Esophagus muscularis mucosa (tissue), 4 donors: ENCODE measurements at places on chromosomes 7 and 10. TPM values are rescaled to one million over a fixed set of nuclear protein-coding genes. Genes with fewer than 3 reads are reported as not detected.

- no peak for DNase-seq
Measured at GRCh38 chr10:3442451-3442990, 269.9 kb upstream of the PITRM1 start.

GRCh38 chr7:131630427-131630826 lies 74.0 kb upstream of the PODXL start:
- no peak for DNase-seq

DNA sequence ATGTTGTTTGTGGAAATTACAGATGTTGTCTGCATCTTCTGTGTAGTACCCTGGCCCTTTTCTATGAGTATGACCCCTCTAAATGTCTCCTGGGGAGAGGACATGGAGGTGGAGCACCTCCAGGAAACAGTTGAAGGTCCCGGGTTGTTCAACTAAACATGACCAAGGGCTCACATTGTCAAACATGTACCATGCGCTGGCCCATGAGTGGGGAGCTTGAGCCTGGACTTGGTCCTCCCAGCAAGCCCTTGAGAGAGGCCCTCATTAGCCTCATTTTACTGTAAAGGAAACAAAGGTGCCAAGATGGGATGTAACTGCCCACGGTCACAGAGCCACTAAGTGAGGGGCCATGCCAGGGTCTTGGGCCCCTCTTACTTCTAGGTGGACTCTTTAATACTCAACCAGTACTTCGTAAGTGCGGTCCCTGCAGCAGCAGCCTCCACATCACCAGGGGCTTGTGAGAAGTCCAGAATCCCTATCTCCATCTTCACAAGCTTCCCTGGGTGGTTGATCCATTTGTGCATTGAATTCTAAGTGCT lies 31.2 kb downstream of the C10orf71 start:
- no peak for DNase-seq

GRCh38 chr10:129580010-129580409 lies 113.0 kb downstream of the MGMT start:
- DNase-seq: no peak

Gene MEST
- total RNA-seq: 4.6 TPM

GRCh38 chr10:97584060-97584797 lies at the start of gene HOGA1:
TSS of gene HOGA1 (plus strand) at chr10:97584389. CDS start at chr10:97584704, 315 bp downstream.
- no peak for DNase-seq

DNA sequence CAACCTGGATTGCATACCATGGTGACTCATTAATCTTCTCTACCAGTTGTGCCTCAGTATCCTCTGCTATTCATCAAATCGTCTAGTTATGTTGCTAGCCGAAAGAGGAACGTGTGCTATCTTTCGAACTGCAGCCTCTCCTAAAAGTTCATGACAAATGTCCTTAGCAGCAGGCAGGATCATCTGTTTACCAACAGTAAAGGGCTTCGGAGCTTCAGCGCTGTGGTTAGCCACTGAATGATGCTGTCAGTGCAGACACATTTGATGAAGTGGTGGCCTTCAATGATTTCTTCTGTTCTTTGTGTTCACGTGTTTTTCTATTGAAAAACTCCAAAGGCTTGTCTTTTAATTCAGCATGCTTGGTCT lies 68.8 kb downstream of the CSTF2T start:
- no peak for DNase-seq

Gene CCDC126
- 14.6 TPM for total RNA-seq

Gene AZGP1
- total RNA-seq: 3.1 TPM

- no peak for DNase-seq
Measured at GRCh38 chr10:3215153-3215775, 42.7 kb upstream of the PITRM1 start.

DNA sequence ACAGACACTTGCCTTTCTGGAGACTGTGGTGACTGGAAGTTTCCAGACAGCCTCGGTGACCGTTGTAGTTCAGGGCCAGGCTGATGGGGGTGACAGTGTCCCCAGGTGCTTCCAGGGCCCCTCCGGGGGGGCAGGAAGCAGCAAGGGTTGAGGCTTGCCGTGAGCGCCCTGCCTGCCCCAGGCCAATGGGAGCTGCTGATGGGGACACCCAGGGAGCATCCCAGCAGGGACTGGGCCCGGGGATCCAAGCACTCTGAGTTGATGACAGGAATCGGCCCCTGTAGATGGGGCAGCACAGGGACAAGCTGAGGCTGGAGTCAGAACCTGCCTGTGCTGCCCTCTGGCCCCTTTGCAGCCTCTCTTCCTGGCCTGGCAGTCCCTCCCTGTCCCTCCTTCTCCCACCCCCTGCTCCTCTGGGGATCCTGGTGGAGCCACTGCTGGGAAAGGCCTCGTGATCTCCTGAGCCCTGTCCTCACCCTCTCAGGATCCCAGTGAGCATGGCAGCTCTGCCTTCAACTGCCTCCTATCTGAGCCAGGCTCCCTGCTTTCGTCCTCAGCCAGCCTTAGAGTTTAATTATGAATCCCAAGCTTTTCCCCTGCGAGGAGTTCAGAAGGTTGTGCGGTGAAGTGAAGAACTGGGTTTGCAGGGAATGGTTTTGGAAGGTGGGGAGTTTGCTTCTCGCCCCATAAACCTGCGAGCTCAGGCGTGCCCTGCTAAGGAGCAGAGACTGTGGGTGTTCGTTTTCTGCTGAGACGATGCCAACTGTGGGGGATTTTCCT lies 84.7 kb downstream of the ADCY1 start:
- no peak for DNase-seq

Gene ADARB2
- 3.7 TPM for total RNA-seq

GRCh38 chr10:132264306-132264950 lies 43.3 kb downstream of the STK32C start:
- DNase-seq: no peak

GRCh38 chr10:20948686-20949327 lies 51.7 kb upstream of the NEBL start:
- peak; percentile 60 for DNase-seq

GRCh38 chr10:130360826-130361311 lies 224.7 kb downstream of the GLRX3 start:
- no peak for DNase-seq

DNA sequence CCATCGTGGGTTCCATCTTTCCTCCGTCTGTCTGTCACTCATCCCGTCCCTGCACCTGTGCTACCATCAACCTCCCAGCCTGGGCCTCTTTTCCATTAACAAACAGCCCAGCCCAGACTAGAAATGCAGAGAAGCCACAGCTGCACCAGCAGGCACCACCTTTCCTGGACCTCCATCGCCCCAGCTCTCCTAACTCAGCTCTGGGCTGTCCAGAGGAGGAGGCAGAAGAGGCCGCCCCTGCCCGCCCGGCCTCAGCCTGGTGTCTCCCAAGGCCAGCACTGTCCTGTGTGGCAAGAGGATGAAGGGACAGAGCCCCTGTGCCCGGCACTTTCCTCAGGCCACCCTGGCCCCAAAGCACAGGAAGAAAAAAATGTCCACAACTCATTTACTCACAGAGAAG lies 225.6 kb downstream of the PTPRN2 start:
- DNase-seq: no peak

DNA sequence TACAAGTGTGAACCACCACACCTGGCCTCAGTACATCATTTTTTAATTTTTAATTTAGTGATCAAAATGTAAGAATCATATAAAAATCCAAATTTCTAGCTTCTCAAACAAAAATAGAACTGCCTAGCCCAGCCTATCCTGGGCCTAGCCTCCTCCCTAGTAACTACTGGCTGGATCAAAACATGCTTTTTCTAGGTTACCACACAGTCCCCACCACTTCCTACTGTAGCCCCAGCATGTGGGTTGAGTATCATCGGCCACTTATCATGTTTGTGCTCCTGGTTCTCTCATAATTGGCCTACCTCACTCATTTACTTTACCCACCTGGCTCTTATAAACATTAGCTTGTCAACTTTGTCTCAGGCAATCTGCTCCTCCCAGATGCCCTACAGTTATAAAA lies 52.9 kb downstream of the DNAJC12 start:
- no peak for DNase-seq

GRCh38 chr10:86758189-86759072 lies 2.0 kb downstream of the BMPR1A start:
- no peak for DNase-seq

Gene EBF3
- total RNA-seq: 2.9 TPM

DNA sequence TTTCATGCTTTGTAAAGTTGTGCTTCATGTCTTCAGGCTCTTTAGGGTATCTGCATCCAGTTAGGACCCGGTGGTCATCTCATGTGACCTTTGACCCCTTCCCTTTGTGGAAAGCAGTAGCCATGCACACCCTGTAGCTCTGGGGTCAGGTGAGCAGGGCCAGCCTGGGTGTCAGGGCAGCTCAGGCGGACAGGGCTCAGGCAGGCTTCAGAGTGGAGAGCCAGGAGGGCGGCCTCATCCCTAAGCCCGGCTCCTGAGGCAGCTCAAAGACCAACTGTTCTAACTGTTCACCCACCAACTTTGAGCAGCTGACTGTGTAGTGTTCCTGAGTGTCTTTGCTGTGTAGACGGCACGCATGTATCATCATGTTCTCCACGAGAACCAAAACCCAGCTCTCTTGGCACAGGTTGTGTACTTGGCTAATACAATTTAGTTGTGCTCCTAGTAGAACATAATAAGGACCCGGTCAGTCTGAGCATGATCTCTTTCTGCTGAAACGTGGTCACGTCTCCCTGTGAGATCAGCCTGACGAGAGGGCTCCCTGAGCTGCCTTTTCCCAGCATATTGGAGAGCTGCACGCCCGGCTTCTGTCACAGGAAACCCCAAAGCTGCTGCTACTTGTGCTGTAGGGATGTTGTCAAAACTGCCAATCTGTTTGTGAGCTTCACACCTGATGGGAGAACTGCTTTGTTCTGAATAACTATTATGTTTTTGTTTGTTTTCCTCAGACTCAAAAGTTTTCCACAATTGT lies 30.0 kb downstream of the EEPD1 start:
- DNase-seq: no peak

DNA sequence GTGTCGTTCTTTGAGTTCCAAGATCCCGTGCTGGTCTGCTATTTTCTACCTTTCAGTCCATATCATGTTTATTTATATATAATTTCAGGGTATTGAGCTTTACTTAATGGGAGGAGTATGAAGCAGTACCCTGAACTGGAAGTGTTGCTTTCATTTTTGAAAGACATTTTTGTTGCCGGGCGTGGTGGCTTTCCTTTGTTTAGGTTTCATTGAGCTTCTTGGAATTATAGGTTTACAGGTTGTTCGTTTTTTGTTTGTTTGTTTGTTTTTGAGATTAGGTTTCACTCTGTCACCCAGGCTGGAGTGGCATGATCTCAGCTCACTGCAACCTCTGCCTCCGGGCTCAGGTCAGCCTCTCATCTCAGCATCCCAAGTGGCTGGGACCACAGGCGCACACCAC lies 7.4 kb downstream of the ZNF487 start:
- no peak for DNase-seq

DNA sequence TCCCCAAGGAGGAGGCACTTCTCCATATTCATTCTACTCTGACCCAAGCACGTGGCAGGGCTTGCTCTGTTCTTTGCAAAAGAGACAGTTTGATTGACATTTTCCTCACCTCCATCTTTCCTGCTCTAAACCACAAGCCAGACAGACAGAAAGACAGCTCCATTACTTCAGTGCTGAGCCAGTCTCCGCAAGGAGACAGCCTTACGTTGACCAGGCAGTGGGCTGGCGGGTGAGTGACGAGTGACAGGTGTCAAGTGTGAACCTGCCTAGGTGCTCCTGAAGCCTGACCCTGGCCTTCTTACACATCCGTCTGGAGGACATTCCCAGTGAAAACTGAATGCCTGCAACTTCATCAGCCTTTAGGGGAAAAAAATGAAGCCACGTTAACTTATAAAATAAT lies 314.6 kb downstream of the TNS3 start:
- DNase-seq: no peak

- no peak for DNase-seq
Measured at GRCh38 chr7:106485031-106485551, 175.9 kb downstream of the CCDC71L start.

GRCh38 chr7:95269640-95270039 lies 54.7 kb downstream of the PON1 start:
- DNase-seq: no peak

DNA sequence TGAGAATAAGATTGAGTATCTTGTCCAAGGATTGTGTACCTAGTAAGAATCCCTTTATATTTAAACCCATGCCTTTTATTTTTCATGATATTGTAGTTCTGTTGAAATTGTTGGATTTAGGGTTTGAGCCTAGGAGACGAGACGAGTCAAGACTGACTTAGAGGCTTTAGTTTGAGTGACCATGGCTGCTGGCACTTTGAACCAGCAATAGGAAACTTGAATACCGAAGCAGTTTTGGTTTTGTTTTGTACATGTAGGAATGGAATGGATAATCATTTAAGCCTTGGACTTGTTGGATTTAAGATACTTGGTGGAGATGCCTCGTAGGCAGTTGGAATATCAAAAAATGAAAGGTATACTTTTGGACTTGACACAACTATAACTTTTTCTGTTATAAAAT lies 229.0 kb downstream of the BICC1 start:
- no peak for DNase-seq

DNA sequence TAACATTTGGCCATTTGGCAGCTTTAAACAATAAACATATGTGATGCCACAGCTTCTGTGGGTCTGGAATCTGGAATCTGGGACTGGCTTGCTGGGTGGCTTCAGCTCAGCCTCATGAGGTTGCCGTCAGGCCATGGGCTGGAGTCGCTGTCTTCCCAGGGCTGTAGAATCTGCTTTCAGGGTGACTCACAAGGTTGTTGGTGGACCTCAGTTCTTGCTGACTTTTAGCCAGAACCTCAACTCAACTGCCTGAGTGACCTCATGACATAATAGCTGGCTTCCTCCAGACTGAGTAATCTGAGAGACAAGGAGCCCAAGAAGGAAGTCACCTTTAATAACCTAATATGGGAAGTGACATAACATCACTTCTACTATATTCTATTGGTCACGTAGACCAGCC lies 44.6 kb upstream of the TSPAN13 start:
- no peak for DNase-seq
